Ovary (tissue), 10 donors: ENCODE measurements at places on chromosomes 7 and 10. TPM values are rescaled to one million over a fixed set of nuclear protein-coding genes. Genes with fewer than 3 reads are reported as not detected.

- DNase-seq = no peak
- H3K36me3 ChIP-seq = no peaks in the 10 kb centered on the region
- H3K27ac ChIP-seq = no peak overlapping the region
These were observed 169.2 kb upstream of the PLXNA4 start for GRCh38 chr7:132745510-132745909.

DNA sequence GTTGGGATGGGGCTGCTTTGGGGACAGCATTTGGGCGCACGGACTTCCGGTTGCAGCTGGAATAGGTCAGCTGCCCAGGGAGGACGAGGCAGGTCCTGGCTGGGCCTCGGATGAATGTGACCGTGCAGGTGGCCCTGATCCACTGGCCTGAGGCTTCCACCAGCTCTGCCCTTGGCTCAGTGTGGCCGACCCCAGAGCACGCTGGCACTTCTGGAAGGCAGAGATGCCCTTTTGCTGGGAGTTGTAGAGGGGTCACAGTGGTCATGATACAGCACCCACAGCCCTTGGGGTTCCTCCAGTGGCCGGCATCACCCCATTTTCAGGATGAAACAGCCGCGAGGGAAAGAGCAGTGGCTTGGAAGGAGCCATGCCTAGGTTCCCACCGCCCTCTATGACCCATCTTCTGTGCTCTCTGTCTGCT lies 19.0 kb downstream of the ADCY1 start:
- H3K36me3 ChIP-seq = no peaks in the 10 kb centered on the region
- no peak overlapping the region for H3K4me3 ChIP-seq
- DNase-seq = no peak
- no peaks in the 10 kb centered on the region for H3K4me1 ChIP-seq
- no peaks in the 10 kb centered on the region for H3K27me3 ChIP-seq

The SYT15 gene
- 0.24 TPM for total RNA-seq

DNA sequence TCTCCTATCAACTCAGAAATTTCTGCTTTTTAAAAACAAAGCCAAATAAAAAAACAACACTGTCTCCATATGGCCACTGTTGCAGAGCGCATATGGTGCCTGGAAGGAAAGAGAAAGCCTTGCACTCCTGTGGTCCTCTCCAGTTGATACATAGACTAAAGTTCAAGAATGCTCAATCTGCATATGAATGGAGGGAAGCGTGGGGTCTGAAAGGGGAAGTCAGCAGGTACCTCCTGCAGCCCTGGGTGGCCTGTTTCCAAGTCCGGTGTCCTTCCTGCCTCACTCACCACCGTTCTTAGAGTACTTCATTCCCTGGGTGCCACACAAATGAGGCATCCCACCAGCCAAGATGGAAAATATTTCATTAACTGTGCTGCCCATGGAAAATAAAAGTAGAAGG lies 138.3 kb upstream of the PALS2 start:
- DNase-seq = no peak
- no peak overlapping the region for H3K27ac ChIP-seq
- no peak overlapping the region for H3K4me3 ChIP-seq
- H3K4me1 ChIP-seq = no peaks in the 10 kb centered on the region

The SUN3 gene
- total RNA-seq = not detected

The MCU gene
- 10.9 TPM for total RNA-seq
